PC-9 (cell line): ENCODE measurements at places on chromosomes 7 and 10.

GRCh38 chr7:102426268-102427018, 6.9 kb upstream of the ORAI2 start:
- H3K36me3 ChIP-seq: no peaks in the 10 kb centered on the region; the same call in 1 of the 2 replicates
- H3K27me3 ChIP-seq: no peaks in the 10 kb centered on the region
- H3K4me3 ChIP-seq: no peak overlapping the region
- no peak for DNase-seq
- H3K27ac ChIP-seq: no peak overlapping the region

DNA sequence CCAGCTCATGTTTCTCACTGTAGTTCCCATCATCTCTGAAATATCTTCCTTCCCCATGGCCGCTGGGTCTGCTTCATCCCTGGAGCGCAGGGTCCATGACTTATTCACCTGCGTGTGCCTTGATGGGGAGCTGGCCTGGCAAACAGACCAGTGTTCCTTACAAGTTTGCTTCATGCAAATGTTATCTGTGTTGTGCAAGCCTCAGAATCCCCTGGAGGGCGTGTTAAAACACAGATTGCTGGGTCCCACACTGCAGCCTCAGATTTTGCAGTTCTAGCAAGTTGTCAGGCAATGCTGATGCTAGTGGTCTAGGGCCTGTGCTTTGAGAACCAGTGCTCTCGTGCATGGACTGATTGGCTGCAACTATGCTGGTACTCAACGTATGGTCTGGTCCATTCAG, 7.2 kb upstream of the DMBT1 start:
- DNase-seq: no peak
- no peak overlapping the region for H3K4me3 ChIP-seq
- H3K4me1 ChIP-seq: no peaks in the 10 kb centered on the region
- H3K27me3 ChIP-seq: no peaks in the 10 kb centered on the region
- no peaks in the 10 kb centered on the region for H3K36me3 ChIP-seq

DNA sequence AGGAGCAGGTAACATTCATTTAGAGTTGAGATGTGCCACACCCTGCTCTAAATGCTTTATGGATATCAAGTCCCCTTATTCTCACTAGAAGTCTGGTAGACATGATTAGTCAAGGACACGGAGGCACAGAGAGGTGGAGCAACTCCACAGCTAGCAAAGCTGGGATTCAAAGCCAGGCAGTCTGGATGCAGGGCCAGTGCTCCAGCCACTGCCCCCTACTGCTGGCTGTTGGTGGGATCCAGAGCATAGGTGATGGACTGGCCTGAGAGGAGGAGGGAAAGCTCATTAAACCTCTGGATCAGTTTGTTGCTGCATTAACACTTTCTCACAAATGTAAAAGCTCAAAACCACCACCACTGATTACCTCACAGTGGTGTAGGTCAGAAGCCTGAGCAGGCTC, 22.6 kb upstream of the KBTBD2 start:
- H3K27me3 ChIP-seq: no peaks in the 10 kb centered on the region
- H3K4me1 ChIP-seq: no peaks in the 10 kb centered on the region
- no peak overlapping the region for H3K27ac ChIP-seq
- no peak for DNase-seq

- H3K4me1 ChIP-seq: peaks cover 23% of the 10 kb centered on the region
- H3K27me3 ChIP-seq: no peaks in the 10 kb centered on the region
- no peak overlapping the region for H3K27ac ChIP-seq
- no peak for DNase-seq
Measured at GRCh38 chr10:114393886-114394285, 10.4 kb downstream of the AFAP1L2 start.

- H3K27me3 ChIP-seq: no peaks in the 10 kb centered on the region
- peak overlapping the region; percentile 77 for H3K27ac ChIP-seq
- H3K36me3 ChIP-seq: no peaks in the 10 kb centered on the region
- H3K4me1 ChIP-seq: peaks cover 6% of the 10 kb centered on the region
- peak overlapping the region; percentile 83 for H3K4me3 ChIP-seq
Measured at GRCh38 chr10:121975295-121976086, 474 bp upstream of the NSMCE4A start.

DNA sequence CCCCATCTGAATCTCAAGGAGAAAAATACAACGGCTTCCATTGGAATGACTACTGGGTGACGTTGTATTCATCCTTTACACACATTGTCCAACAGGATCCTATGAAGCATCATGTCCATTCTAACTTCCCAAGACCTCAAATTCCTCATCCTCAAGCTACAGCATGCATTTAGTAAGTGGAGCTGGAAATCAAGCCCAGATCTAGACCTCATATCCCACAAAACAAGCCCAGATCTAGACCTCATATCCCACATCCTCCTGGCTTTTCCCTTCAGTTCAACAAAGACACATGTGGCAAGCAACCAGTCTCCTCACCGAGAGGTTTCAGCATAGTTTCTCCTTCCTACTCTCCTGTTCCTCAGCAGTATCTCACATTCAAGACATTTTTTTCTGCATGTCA, 12.2 kb downstream of the IGF2BP3 start:
- H3K36me3 ChIP-seq: peaks cover 61% of the 10 kb centered on the region; the same call in 1 of the 2 replicates
- peaks cover 6% of the 10 kb centered on the region for H3K4me1 ChIP-seq
- no peaks in the 10 kb centered on the region for H3K27me3 ChIP-seq
- H3K27ac ChIP-seq: no peak overlapping the region

- peaks cover 46% of the 10 kb centered on the region for H3K4me1 ChIP-seq
- no peaks in the 10 kb centered on the region for H3K27me3 ChIP-seq
- H3K36me3 ChIP-seq: no peaks in the 10 kb centered on the region
- H3K4me3 ChIP-seq: no peak overlapping the region
- DNase-seq: no peak
- no peak overlapping the region for H3K27ac ChIP-seq
Measured at GRCh38 chr7:101112233-101112632, 14.7 kb upstream of the SERPINE1 start.

DNA sequence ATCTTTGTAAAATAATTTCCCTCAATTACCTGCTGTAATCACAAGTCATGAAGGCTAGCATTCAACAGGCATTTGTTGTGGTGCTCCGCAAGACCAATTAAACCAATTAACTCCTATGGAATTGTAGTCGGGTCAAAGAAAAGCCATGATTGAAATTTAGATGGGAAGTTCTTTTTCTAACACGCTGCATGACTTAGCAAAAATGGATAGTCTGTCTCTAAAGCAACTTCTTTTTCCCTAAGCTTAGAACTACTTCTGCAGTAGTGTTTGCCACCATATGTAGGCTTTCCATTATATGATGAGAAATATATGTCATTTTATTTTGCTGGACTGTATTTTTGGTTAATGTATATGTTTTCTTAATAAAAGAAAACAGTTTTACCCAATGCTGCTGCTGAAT, 119.1 kb downstream of the TSPAN12 start:
- H3K4me3 ChIP-seq: no peak overlapping the region
- no peaks in the 10 kb centered on the region for H3K27me3 ChIP-seq
- no peaks in the 10 kb centered on the region for H3K36me3 ChIP-seq
- H3K4me1 ChIP-seq: peaks cover 10% of the 10 kb centered on the region
- DNase-seq: no peak
- no peak overlapping the region for H3K27ac ChIP-seq

GRCh38 chr7:41688012-41688625, 14.8 kb downstream of the INHBA start:
- H3K4me3 ChIP-seq: no peak overlapping the region
- H3K36me3 ChIP-seq: 0 out of 2 replicates have a peak, but pooled peaks cover 7% of the 10 kb centered on the region
- H3K27ac ChIP-seq: no peak overlapping the region
- no peaks in the 10 kb centered on the region for H3K27me3 ChIP-seq
